Stimulated activated CD8-positive, alpha-beta memory T cell treated with anti-CD3 and anti-CD28 coated beads, Interleukin-4, amount 100 ng/mL, for 24 hours (primary cell): ENCODE measurements at places on chromosomes 1 and 21.

DNA sequence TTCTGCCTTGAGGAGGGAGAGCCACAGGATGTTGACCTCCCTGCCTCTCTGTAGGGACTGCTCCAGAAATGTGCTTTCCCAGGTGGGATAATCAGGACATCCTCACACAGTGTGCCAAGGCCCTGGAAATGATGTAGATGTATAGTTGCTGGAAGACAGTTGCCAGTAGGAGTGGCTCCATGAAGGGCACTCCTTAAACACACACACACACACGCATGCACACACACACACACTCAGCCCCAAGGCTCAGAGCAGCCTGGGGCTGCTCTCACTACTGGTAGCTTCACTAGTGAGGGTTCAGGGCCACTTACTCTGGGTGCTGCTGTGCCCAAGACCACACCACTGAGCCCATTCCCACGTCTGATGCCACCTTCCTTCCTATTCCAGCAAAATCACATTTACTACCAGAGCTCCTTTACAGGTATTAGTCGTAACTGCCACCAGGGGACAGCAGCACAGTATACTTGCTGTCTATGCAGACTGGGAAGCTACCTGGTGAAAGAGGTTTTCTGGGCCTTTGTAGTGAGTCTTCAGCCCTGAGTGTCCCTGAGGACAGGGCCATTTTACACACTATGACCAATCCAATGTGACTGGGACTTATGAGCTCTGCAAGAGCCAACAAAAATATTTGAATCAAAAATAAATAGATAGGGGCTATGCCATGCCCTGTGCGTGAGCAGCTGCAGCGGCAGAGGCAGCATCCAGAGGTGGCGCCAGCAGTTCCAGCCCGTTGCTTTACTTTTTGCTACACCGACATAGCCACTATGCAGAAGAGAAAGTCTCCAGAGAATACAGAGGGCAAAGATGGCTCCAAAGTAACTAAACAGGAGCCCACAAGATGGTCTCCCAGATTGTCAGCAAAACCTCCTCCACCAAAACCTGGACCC lies 15.0 kb downstream of the CRNN start:
- DNase-seq: no peak

- no peak for DNase-seq
Measured at GRCh38 chr1:213523781-213524398, 463.9 kb upstream of the PROX1 start.

DNA sequence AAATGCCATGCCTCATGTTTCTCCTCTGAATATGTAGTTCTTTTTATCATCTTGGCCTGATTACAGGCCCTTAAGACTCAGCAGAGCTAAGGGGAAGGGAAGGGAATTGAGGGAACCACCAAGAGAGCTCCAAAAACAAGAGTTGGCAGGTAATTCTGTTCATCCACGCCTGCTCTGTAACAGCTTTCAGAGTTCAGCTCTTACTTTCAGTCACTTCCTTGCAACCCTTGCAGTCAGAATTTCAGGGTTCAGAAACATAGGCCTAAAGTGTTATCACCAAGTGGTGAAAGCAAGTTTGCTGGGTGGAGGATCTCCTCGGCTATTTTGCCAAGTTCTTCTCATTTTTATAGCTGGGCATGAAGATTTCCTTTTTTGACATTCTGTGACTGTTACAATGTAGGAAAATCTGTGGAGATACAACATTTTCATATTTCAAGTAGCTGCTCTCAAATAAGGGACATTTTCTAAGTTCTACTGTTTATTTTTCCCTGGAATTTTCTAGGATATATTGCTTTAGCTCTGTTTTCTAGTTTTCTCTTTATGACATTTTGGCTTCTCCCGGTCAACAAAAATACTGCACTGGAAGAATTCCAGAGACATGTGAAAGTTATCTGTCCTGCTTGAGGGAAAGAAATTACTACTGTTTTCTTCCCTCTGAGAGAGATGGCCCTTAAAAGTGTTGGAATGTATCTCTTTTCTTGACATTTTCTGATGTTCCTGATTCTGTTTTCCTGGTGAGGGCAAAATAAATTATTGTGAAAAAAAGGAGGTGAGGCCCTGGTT lies 251.8 kb upstream of the ST6GALNAC5 start:
- DNase-seq: no peak

DNA sequence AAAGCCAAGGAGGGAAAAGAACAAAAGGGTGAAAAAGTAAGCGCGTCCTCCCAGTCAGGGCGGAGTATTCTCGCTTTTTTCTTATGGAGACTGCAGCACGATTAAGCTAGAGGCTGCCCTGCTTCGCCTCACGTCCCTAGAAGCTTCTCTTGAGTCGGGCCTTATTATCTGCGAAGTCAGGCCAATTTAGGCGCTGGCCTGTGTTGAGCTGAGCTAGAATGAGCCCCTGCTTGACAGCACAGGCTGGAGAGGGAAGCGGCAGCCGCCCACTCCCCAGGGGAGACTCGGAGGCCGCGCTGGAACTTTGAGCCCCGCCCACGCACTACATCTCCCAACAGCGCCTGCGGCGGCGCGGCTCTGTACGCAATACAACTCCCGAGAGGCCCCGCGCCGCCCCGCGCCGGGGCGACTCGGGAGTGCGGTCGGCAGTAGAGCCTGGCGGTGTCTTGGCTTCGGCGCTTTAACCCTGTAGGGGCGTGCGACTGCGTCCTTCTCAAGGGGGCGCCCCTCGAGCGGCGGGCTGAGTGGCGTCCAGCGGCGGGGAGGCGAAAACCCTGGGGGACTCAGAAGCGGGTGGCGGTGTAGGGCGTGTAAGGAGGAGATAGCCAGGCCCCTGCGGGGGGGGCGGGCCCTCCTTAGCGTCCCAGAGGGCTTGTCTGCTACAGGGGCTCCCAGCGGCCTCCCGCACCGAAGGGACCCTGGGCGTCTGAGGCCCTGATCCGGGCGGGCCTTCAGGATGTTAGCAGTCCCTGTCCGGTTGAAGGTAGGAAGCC lies 888 bp downstream of the ZNF436 start:
- DNase-seq: peak; percentile 80

- DNase-seq: no peak
Measured at GRCh38 chr21:45747802-45748445, 104.4 kb downstream of the PCBP3 start.

DNA sequence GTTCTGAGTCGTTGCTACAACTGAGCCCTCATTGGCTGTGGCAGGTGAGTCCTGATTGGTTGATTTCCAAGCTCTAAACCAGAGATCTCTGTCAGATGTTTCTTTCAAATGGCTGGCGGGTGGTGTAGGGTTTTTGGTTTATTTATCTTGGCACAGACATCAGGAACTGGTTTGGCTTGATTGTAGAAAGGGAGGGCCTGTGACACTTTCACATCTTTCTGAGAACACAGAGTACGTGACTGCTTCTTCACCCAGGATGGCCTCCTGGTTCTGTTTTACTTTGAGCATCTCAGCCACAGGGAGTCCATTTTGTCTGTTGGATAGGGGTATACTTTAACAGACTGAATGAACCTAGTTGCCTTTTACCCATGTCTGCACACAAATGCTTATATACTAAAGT lies 89.4 kb upstream of the GPR52 start:
- DNase-seq: no peak

GRCh38 chr1:215888159-215888558 lies 321.1 kb downstream of the KCTD3 start:
- no peak for DNase-seq

DNA sequence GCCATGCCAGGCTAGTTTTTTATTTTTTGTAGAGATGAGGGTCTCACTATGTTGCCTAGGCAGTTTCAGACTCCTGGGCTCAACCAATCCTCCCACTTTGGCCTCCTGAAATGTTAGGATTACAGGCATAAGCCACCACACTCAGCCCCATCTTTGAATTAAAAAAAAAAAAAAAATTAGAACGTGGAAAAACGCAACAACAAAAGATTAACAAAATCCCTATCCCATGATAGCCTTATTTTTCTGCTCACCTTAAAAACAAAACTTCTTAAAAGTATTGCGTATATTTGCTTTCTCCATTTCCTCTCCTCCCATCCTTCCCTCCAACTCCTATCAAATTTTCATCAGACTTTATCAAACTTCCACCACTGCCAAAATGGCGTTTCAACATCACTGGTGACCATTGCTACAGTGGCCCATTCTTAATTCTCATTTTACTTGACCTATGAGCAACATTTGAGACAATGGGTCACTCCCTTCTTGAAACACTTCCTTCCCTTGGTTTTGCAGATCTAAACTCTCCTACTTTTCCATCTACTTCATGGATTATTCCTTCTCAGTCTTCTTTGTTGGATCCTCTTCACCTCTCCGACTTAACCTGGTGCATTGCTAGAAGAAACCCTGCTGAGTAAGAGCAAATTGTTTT lies 579 bp upstream of the ZNF684 start:
- DNase-seq: no peak

- no peak for DNase-seq
Measured at GRCh38 chr1:164361927-164362326, 197.1 kb upstream of the PBX1 start.

DNA sequence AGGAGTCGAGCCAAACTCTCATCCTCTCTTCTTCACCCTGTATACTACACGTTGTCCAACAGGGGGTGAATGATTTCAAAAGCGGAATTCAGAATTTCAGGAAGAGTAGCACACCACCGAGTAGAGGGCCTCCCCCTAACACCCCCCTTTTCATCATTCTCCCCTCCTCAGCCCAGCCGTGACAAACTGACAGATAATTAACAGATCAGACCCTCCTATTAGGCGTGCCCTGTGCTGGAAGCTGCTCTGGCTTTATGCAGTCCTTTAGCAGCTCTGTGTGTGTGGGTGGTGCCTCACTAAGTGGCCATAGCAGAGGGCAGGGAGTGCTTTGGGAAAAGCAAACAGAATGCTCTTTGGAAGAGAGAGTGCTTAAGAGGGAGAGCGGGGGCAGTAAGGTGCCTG lies 44.3 kb downstream of the PEX14 start:
- no peak for DNase-seq

DNA sequence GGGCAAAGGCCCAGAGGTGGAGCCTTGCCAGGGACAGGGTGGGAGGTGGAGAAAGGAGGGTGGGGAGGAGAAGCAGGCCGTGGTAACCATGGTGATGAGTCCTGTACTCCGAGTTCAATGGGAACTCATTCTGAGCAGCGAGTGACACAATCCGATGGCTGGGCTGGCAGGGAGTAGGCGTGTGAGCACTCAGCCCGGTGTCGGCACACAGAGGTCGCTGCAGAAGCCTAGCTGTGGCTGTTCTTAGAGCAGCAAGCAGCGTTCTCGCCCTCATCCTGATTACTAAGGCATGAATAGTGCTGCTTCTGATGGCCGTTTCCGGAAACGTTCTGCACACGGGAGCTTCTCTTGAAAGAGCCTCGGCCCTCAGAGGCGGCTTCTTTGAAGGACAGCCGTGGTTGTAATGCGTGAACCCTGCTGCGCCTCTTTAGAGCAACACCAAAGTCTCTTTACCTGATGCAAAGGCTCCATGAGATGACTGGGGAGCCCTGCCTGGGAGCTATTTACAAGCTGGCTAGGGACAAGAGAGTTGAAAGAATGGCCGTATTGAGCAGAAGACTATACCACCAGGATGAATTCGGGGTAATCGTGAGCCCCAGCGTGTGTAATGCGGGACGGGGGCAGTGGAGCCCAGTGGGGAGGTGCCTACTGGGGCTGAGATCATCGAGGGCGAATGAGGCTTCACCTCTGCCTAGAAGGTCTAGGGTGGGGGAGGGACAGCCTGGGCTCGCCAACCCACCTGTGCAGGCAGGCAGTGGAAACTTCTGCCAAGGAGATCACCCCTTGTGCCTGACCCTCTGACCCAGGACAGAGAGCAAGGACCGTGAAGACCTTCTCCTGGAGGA lies 72.8 kb upstream of the PAX7 start:
- peak; percentile 4 for DNase-seq

- no peak for DNase-seq
Measured at GRCh38 chr1:28296401-28297261, 32.2 kb upstream of the MED18 start.

DNA sequence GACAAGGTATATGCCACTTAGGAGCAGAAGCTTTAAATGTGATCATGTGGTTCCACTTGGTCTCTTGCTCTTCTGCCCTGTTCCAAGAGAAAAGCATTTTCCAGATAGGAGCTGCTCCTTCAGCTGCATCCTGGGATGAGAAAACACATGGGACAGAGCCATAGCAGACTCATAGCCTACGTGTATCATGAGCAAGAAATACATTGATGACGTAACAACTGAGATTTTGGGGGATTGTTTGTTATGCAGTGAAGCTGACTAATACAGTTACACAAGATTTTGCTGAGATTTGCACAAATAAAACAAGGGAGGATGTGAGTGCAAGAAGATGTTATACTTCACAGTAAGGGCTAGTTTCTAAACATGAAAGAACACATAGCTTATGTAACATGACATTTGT lies 36.0 kb upstream of the IRF2BP2 start:
- DNase-seq: no peak

DNA sequence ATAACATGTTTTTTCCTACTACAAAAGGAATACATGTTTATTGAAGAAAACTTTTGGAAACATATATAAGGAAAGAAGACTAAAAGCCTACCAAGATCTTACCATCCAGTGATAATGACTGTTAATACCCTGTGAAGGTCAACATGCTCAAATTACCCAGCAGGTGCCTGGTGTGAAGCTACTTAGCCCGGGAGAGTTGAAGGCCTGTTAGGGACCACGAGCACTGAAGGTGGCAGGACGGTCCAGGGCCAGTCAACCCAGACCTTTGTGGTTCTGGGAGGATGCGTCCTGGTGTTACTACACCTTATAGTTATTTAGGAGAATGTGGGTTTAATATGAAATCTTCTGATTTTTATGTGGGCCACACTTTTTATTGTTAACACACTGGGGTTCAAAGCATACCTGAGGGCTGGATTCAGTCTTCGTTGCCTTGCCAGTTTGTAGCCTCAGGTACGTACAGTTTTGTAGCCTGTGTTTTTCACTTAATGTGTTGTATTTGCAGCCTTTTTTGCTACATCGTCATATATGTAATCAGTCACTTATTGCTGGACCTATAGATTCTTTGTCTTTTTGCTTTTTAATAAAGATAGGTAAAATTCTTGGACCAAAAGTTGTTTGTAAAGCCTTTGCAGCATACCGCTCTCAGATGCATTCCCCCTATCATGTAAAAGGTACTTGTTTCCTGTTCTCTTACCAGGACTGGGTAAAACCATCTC lies 9.8 kb downstream of the ITSN1 start:
- DNase-seq: no peak

DNA sequence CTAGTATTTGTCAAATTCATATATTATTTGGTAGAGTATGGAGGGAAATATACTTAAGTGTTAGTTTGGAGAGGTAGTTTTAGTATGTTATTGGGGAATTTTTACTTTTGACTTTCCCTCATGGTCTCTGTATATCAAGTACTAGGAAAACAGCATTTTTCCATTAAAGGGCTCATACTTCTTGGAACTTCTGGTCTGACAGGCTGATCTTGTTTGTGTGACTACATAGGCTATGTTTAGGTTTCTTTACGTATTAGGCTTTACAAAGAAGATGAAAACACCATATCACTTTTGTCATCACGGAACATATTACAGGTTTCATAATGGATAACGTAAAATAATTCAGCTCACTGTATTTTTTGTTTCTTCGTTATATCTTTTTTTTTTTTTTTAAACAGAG lies 30.8 kb downstream of the POU2F1 start:
- DNase-seq: no peak

GRCh38 chr1:169514566-169515270 lies 29.0 kb upstream of the SLC19A2 start:
- no peak for DNase-seq

GRCh38 chr1:210445485-210445884 lies 116.8 kb downstream of the HHAT start:
- DNase-seq: no peak
